ENCODE measurements at places on chromosomes 13 and 19.

DNA sequence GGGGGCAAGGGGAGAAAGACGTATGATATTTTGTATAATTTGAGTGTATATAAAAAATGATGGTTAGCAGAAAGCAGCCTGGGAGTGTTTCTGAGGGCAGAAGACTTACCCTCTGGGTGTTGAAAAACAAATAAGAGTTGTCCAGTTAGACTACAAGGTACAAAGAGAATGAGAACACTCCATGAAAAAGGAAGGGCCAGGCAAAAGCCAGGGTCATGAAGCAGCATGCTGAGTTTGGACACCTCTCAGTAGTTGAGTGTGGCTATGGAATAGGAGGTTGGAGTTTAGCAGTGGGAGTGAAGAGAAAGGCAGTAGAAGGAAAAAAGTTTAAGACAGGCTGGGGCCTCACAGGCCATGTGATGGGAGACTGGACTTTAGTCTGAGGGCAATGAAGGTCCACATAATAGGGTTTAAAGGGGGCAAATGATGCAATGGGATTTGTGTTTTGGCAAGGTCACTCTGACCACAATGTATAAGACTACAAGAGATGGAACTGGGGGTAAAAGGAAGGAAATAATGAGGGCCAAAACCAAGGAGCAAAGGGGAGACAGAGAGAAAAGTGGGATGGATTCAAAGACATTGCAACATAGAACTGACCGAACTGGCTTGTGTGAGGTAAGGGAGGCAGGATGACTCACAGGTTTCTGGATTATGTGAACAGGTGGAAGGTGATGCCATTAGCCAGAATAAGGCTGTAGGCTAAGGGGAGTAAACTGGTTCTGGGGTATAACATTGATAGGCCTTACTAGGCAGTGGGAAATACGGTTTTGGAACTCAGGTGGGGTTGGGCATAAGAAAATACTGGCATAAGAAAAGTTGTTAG, 76.6 kb downstream of the SERP2 start:
- no peak for DNase-seq

GRCh38 chr13:37899753-37900152, 30.2 kb upstream of the TRPC4 start:
- no peak for DNase-seq

DNA sequence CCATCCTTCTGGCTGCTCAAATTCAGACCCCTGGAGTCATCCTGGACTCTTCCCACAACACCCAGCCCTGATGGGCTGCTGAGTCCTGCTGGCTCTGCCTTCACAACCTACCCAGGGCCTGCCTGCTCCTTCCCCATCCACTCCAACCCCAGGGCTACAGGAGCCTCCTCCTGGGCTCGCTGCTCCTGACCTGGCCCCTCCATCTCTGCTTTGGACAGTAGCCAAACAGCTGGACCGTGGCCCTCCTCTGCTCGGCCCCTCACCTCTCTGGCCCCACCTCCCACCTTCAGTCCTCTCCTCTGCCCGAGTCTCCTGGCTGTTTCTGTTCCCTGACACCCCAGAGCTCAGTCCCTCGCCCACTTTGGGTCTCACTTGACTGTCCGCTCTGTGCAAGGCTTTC, 66.7 kb downstream of the CEBPG start:
- no peak for DNase-seq

DNA sequence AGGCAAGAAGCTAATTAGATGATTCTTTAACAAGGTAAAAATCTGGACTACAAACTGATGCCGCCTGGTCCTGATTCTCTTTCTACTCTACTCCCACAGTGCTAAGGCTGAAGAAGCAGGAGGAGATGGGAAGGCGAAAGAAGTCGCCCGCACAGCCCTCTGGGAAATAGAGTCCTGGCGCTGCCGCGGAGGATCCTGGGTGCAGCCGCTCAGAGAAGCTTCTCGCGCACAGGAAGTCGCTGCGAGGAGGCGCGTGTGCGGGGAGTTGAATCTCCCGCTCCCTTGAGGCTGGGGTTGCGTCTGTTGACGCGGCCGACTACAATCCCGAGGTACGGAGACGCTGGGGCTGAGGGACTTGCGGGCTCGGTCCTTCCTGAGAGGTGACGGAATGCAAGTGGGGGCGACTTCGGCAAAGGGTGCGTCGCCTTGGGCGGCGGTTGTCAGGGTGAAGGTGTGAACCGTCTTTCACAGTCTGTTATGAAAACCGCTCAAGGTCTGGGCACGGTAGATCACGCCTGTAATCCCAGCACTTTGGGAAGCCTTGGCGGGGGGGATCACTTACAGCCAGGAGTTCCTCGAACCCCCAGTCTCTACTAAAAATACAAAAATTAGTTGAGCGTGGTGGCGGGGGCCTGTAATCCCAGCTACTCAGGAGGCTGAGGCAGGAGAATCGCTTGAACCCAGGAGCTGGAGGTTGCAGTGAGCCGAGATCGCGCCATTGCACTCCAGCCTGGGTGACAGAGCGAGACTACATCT, at the start of gene ZNF473:
Gene ZNF473, plus strand, starts transcription at position 212 of the 756 bp plus-strand sequence. CDS start 5,078 bp downstream, outside the sequence.
- peak; percentile 51 for DNase-seq

DNA sequence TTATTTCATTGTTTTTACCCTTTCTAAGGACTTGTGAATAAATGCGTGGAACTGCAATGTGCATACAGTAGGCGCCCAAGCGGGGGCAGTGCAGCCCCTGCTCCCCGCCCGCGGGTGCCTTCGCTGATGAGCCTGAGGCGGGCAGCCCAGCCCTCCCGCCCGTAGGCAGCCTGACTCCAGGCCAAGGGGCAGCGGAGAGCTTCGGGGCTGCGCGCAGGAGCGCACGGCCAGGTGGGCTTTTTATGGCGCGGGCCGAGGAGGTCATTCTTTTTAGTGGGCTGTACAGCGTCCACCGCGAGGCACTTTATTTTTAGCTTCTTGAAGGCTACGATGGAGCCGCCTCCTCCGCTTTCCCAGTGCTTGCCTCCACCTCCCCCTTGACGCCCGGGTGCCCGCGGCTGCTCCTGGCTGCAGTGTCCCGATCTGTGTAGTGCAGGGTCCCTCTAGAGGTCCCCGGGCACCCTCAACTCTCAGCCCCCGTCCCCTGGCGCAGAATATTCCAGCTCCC, 60.5 kb downstream of the CCNE1 start:
- peak; percentile 70 for DNase-seq

GRCh38 chr13:58782736-58783135, 1151.2 kb downstream of the PCDH17 start:
- no peak for DNase-seq

- no peak for DNase-seq
Measured at GRCh38 chr13:31129419-31129818, 32.3 kb downstream of the HSPH1 start.

GRCh38 chr19:2552859-2553258, 76.9 kb downstream of the GADD45B start:
- DNase-seq = no peak

- DNase-seq = no peak
Measured at GRCh38 chr19:39520541-39521484, 5.9 kb downstream of the SELENOV start.

DNA sequence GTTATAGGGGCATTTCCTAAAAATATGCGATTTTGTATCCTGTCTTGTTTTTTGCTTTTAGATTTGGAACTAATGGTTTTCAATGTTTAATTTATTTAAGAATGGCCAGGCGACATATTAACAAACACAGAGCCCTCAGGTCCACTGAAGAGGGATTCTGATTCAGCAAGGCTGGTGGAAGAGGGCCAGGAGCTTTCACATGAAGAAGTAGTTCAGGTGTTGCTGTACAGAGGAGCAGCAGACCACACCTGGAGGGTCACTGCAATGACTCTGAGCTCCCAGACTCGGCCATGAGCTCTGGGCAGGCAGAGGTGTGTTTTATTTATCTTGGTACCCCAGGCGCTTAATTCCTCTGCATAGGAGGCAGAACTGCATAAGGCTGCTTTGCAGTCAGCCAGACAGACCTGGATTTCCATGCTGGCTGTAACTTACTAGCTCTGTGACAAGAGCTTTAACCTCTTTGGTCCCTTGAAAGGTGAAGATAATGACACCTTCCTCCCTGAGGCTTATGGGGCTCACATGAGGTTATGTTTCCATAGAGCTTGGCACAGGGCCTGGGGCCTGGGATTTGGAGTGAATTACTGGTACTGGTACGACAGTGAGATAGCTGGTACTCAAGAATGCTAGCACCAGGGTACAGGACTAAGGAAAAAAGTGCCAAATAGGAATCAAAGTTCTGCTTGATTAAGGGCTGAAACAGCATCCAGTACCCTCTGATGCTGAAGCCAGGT, 184.7 kb downstream of the OXGR1 start:
- no peak for DNase-seq

DNA sequence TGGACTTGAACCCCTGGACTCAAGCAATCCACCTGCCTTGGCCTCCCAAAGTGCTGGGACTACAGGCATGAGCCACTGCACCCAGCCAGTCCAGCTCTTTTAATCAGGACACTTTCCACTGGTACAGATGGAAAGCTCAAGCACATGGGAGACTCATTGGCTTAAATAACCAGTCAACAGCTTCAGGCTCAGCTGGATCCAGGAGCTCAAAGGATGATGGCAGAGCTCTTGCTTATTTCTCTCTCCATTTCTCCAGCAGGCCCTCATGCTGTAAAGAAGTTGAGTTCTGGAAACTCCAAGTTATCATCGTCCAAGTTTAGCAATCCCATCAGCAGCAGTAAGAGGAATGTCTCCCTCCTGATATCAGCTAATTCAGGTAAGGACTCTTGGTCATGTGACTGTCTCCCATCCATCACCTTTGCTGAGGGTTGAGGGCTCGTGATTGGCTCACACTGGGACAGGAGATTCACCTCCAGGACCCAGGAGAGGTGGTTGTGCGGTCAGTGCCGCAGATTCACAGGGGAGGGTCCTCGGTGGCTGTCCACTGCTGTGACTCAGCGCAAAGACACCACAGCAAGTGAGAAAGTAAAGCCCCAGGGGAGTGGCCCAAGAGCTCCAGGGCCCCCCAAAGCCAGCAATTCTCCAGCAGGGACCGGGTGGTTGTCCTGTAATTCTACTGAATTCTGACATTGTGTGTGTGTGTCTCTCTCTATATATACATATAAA, 5.1 kb downstream of the CCL25 start:
- DNase-seq = no peak

GRCh38 chr19:389255-389934, 19.6 kb downstream of the C2CD4C start:
- DNase-seq = no peak

GRCh38 chr13:75877071-75877470, 240.9 kb downstream of the LMO7 start:
- no peak for DNase-seq

DNA sequence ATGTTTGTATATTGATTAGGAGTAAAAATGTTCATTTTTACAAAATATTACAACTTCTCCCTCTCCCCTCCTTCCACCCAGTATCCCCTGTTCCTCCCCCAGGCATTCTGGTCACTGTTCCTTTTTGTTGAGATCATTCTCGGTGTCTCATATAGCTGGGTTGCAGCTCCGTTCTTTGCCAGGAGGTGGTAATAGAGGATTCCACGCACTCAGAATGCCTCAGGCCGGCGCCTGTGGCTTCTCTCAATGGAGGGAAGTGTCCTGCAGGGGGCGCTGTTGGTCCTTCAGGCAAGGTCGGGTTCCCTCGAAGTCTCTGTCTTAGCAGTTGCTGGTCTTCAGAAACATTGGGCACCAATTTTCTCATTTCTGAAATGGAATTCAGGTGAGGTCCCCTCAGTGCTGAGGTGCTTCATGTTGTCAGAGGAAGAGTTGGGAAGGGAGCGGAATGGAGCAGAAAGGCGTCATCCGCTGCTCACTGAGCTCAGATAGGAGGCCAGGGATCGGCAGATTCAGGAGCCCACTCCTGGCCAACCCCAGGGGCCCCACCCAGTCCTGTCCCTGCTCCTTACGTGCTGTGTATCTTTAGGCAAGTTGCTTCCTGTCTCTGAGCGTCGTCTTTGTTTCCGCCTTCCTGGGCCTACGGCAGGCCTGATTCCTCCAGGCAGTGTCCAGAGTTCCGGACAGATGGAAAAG, 10.3 kb upstream of the GARIN5A start:
- no peak for DNase-seq

- no peak for DNase-seq
Measured at GRCh38 chr13:80360453-80360800, 19.5 kb upstream of the SPRY2 start.

DNA sequence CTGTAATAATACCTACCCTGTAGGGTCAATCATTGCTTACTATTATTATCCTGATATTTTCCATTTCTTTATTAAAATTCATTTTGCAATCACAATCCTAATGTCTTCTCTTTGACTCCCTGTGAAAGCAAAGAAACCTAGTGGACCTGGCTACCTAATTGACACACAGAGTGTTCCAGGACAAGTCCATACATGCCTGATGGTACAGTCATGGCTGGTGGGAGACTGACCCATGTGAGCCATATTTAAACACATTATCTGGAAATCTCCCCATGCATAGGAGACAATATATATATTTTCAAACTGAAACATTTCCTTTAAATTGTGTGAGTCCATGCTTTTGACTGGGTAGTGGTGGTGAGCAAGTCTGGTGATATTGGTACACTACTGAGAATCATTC, 230.6 kb upstream of the DACH1 start:
- DNase-seq = no peak

DNA sequence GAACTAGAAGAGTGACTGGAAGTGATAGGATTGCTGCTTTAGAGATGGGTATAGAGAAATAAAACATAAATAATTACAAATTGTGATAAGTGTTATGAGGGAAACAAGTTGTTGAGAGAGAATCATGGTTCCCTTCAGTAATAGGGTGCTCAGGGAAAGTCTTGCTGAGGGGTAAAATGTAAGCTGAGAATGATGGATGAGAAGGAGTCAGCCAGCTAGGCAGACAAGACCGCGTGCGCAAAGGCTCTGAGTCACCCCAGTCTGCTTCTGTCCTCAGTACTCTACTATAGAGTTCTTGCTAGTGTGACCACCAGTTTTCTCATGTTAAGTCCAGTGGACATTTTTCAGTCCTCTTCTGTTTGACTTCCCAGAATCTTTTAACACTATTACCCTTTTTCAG, 39.5 kb downstream of the PCCA start:
- DNase-seq = no peak

- DNase-seq = no peak
Measured at GRCh38 chr19:34214040-34214439, 40.3 kb upstream of the GARRE1 start.

- DNase-seq = no peak
Measured at GRCh38 chr13:47628666-47629065, 372.4 kb downstream of the SUCLA2 start.

DNA sequence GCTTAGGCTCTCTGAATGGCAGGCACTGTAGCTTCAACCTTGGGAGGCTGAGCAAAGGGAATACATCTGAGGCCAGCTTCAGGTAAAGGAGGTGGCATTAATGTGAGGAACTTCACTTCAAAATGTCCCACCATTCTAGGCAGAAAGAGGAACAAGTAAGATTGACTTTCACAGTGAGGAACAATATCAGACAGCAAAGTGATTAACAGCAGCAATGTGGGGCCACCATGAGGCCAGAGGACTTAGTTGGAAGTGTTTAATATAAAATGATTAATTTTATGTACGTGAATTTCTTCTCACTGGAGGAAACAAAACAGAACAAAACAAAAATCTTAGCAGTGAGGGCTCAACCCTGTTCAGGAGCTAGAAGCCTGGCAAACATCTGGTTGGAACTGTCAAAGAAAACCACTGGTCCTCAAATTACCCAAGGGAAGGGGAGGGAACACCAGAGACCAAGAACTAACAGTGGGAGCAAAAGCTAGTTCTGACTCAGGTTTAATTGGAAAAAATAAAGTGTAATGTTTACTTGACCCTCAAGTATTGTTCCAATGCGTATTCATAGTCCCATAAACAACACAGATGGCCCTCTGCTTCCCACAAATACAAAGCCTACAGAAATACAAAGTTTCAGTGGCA, 43.9 kb upstream of the FRY start:
- no peak for DNase-seq

GRCh38 chr13:31234729-31235128, 35.0 kb downstream of the B3GLCT start:
- DNase-seq = no peak

All from 8988T (cell line).